ENCODE measurements at places on chromosomes 13 and 19.

GRCh38 chr13:74966814-74967424 lies 515.0 kb downstream of the TBC1D4 start:
- DNase-seq, result peak; percentile 7

GRCh38 chr13:66618702-66619101 lies 611.4 kb downstream of the PCDH9 start:
- peak; percentile 16 for DNase-seq

DNA sequence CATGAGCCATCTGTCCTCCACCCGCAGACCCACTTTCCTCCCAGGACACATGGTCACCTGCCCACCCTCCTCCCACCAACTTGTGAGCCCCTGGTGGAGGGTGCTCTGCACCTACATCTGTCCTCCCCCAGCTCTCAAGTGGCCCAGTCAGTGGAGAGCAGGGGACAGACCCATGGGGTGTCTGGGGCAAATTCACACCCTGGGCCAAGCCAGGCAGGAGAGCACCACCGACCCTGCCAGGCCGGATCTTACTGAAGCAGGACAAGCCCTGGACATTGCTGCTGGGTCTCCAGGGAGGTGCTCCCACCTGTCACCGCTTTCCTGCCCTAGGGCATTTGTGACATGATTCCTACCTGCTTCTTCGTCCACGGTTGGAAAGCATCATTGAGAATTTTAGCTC lies 221.6 kb downstream of the TUBA3C start:
- DNase-seq, result no peak

GRCh38 chr13:80408270-80408669 lies 67.3 kb upstream of the SPRY2 start:
- peak; percentile 3 for DNase-seq

DNA sequence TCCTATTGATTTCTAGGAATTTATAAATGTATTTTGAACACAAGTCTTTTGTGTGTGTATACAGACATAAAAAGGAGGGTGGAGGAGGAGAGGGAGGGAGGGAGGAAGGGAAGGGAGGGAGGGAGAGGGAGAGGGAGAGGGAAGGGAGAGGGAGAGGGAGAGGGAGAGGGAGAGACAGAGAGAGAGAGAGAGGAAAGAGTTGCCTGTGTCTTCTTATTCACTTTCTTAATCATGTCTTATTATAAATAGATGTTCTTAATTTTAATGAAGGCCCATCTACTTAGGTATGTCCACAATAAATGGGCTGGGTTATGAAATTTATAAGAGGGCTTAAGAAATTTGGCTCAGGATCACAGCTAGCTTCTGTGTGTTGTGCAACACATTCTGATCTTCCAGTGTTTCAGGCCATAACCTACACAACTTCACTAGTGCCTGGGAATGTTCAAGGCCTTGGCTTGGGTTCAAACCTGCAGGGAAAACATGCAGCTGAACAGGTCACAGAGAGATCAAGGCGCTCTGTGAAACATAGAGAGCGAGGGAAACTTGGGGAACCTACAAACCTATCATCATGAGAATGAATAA lies 39.3 kb downstream of the ZNF45 start:
- no peak for DNase-seq

DNA sequence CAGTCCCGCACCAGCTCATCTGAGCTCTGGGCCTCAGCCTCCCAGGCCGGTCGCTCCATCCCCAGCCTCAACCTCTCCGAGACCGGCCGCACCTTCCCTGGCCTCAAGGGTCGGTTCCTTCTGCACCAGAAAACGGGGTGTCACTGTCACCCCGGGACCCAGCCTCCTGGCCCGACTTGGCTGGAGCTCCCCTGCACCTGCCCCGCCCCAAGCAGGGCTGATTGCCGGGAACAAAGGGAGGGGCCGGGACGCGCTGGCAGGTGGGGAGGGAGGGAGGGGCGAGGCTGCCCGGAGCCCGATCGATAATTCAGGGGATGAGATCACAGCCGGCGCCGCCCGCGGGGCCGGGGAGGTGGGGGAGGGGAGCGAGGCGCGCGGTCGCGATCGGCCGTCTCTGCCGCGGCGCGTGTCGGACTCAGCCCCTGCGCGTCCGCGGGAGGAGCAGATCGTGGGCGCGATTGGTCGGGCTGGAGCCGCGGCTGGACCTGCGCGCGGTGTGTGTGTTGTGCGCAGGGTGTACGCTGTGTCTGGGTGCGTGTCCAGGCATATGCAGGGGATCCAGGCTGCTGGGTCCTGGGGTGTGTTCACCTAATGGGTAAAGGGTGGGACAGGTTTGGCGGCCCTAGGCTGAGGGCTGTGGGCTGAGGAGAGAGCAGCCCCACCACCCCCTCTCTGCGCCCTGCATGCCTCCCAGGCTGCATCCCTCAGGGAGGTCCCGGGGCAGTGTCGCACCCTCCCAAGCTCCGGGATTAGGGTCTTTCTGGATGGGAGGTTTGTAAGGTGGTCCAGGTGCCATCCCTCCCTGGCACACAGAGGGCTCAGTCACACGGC lies 1.1 kb upstream of the SHC2 start:
- no peak for DNase-seq

GRCh38 chr13:20995245-20995838 lies 66.0 kb downstream of the LATS2 start:
- DNase-seq, result no peak

DNA sequence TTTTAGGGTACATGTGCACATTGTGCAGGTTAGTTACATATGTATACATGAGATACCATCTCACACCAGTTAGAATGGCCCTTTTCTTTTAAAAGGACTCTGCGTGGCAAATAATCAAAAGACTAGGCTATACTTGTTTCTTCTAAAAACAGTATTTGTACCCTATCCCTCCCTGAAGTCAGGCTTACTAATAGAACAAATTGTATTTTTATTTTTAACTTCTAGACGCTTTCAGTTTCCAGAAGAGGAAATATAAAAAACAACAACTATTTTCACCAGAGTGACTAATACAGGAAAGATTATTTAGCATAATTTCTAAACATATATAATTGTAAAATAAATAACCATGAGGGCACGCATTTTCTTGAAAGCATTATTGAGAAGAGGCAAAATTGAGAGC lies 83.6 kb downstream of the ITGBL1 start:
- DNase-seq, result no peak

- DNase-seq, result no peak
These were observed 16.3 kb downstream of the PAK4 start for GRCh38 chr19:39141929-39142328.

DNA sequence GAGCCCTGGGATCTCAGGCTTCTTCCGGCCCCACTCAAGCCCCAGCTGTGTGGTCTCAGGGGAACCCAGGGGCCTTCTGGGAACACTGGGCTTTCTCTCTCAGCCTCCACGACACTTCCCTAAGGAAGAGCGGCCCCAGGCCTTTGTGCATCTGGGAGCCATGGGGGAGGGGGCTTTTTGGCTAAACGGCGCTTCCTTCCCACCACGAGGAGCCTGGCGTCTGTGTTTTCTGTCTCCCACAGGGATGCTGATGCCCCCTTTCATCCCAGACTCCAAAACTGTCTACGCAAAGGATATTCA lies 24.2 kb upstream of the TMEM255B start:
- no peak for DNase-seq

- DNase-seq, result no peak
These were observed 23.4 kb downstream of the SUGP2 start for GRCh38 chr19:19009951-19010350.

- no peak for DNase-seq
These were observed 2.3 kb downstream of the ONECUT3 start for GRCh38 chr19:1755467-1756171.

All from EL (cell line).